ENCODE measurements at places on chromosomes 2 and 18. TPM values are rescaled to one million over a fixed set of nuclear protein-coding genes. Genes with fewer than 3 reads are reported as not detected.

UGT1A10 gene
- not detected for total RNA-seq

CRACDL gene
- total RNA-seq: 4.2 TPM

TRPM8 gene
- total RNA-seq: 0.37 TPM

TTC27 gene
- total RNA-seq: 24.6 TPM

IL18RAP gene
- total RNA-seq: 0.07 TPM

RNF144A gene
- 9.9 TPM for total RNA-seq

C1GALT1C1L gene
- 2.3 TPM for total RNA-seq

GPC1 gene
- 225 TPM for total RNA-seq

SPC25 gene
- 22.0 TPM for total RNA-seq

TRIM54 gene
- 0.88 TPM for total RNA-seq

DOK6 gene
- total RNA-seq: not detected

MPV17 gene
- 83.0 TPM for total RNA-seq

IL1B gene
- 0.26 TPM for total RNA-seq

GPBAR1 gene
- total RNA-seq: 0.29 TPM

ANKRD30B gene
- not detected for total RNA-seq

HOXD11 gene
- total RNA-seq: 5.5 TPM

SLC30A3 gene
- 3.2 TPM for total RNA-seq

RSAD2 gene
- total RNA-seq: 0.15 TPM

POLR1B gene
- 24.1 TPM for total RNA-seq

PLEKHH2 gene
- total RNA-seq: 1.5 TPM

ZBTB14 gene
- 6.6 TPM for total RNA-seq

RAB6C gene
- not detected for total RNA-seq

ELOA2 gene
- not detected for total RNA-seq

TRIM43 gene
- total RNA-seq: not detected

UPP2 gene
- total RNA-seq: not detected

LOXHD1 gene
- total RNA-seq: not detected

WDR35 gene
- 12.0 TPM for total RNA-seq

C2orf15 gene
- total RNA-seq: 0.46 TPM

TBR1 gene
- total RNA-seq: 0.07 TPM

KCNG2 gene
- total RNA-seq: 0.07 TPM

PSTPIP2 gene
- total RNA-seq: 0.14 TPM

FSHR gene
- total RNA-seq: not detected

UCN gene
- total RNA-seq: 0.61 TPM

TSPYL6 gene
- not detected for total RNA-seq

MATN3 gene
- 17.8 TPM for total RNA-seq

TLX2 gene
- 0.31 TPM for total RNA-seq

SH2D6 gene
- 1.3 TPM for total RNA-seq

IL1R2 gene
- total RNA-seq: 1.5 TPM

FAM237A gene
- not detected for total RNA-seq

CFAP65 gene
- 0.16 TPM for total RNA-seq

SPP2 gene
- not detected for total RNA-seq

IL36G gene
- not detected for total RNA-seq

All from A549 treated with Hydrocortisone at 1 μM for 4 hours (cell line).